ENCODE measurements at places on chromosomes 16 and 17.
A peak's percentile ranks its signal among the peaks of the same experiment; 100 is the strongest.

DNA sequence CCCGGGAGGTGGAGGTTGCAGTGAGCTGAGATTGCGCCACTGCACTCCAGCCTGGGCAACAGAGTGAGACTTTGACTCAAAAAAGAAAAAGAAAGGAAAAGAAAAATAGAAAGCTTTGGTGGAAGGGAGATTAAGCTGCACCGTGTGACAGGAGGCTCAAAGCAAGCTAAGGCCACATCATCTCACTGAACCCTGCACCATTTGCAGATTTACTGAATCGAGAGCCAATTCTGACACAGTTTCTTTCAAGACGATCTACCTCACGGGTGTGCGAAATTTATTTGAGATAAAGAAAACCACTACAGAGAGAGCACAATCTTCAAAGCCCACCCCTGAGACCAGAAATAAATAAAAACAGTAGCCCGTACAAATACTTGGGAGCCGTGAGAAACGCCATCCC lies 49.6 kb downstream of the RTN4RL1 start:
- no peak for DNase-seq

DNA sequence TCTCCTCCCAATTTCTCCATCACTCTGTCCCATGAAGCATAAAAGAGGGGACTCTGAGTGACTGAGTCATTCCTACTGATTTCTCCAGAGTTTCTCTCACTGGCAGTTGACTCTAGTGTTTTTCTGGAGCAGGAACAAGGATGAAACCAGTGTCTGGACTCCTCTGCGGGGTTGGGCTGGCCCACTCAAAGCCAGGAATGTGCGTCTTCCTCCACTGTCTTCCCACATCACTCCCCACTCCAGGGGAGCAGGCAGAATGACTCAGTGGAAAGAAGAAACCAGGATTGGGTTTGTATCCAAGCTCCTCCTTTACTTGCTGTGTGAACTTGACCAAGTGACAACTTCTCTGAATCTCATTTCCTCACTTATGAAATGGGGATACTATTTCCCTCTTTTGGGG lies 497.5 kb upstream of the SALL1 start:
- DNase-seq = no peak

- DNase-seq = no peak
These were observed 48.3 kb upstream of the AXIN2 start for GRCh38 chr17:65609749-65610148.

GRCh38 chr17:57086069-57086930 lies 1.3 kb downstream of the AKAP1 start:
- DNase-seq = no peak

DNA sequence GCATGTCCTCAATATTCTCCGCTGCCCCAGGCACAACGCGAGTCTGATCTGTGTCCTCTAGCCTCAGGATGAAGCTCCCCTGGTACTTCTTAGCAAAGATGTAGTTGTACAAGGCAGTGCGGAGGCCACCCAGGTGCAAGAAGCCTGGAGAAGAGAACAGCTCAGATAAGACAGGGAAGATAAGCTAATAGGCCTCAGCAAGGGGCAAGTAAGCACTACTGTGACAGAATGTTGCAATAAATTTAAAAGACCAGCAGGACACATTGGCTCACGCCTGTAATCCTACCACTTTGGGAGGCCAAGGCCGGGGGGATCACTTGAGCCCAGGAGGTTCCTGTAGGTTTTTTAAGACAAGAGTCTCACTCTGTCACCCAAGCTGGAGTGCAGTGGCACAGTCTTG lies 5.0 kb downstream of the EARS2 start:
- DNase-seq = no peak

DNA sequence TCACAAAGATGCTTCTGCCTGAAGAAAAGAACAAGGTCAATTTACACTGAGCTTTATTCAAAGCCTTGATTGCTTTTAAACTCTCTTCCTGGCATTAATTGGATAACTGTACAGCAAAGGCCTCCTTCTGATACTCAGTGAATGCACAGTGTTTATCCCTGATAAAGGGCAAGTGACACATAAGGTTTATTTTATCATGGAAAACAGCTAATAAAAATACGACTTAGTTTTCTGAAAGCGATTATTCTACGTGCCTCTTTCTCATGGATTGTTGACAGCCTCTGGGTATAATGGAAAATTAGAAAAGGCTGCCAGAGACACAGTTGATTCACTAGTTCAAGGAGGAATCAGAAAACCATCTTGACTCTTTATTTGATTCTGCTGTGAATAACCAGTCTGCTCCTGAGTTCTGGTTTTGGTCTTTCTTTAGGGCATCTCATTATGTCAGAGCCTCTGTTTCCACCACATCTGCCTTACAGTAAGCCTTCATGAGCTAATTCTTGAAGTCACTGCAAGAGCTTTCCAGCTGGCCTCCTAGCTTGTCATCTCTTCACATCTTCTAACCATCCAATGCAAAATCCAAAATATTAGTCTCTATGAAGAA lies 212.9 kb downstream of the CNTNAP4 start:
- DNase-seq = no peak

DNA sequence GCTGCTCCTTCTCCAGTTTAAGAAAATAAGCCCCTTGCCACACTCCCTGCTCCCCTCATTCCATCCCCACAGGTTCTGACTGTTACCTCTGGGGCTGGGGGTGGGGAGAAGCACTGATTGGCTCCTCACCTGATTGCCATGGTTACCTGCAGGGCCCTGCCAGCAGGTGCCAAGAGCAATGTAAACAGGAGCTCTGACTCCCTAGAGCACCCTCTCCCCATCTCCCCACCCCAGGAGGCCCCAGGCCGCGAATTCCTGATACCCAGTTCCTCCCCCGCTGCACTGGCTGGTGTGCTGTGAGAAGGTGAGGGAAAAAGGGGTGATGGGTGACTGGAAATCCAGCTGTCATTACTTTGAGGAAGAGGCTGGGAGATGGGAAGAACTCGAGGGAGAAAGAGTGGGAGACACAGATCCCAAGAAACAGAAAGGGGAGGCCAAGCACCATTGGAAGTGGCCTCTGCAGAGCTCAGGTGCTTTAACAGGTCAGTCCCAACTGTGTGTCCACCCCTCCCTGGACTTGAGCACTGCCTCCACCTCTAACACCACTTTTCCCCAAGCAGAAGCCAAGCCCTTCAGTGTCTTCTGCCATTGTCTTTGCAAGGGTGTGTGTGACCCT lies 4.5 kb downstream of the PCGF2 start:
- DNase-seq = no peak

DNA sequence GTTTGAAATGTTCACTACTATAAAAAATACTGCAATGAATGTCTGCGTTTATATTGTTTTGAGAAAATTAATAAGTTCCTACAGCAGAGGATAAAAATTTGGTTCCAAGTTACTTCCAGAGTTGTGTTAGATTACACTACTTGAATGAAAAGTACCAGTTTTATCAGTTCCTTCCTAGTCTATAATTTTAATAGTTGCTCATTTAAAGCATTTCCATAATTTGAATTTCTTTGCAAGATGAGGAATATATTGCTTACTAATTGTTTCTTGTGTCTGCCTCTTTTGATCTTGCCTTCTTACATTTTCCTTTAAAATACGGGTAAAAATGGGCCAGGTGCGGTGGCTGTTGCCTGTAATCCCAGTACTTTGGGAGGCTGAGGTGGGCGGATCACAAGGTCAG lies 4.0 kb downstream of the EMC6 start:
- DNase-seq = no peak

GRCh38 chr17:13297183-13297582 lies 279.4 kb upstream of the ELAC2 start:
- DNase-seq = no peak

DNA sequence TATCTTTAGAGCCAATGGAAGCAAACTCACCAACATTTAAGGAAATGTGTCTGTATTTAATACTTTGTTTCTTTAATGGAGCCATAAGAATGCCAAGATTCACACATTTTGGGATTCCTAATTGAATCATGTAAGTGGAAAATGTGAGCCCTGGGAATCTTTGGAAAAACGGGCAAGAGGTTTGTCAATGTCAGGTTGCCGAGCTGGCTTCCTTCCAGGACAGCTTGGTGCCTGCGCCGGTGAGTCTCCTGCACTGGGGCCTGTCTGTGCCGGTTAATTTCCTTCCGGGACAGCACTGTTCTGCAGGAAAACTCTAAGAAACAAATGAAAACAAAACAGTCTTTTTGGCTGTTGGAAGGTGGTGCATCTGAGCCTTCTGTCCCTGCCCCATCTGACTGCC lies 210.6 kb downstream of the HAPSTR1 start:
- no peak for DNase-seq

GRCh38 chr16:4580250-4580649 lies 24.1 kb downstream of the C16orf96 start:
- no peak for DNase-seq

GRCh38 chr17:81519284-81520020 lies 6.9 kb upstream of the ACTG1 start:
- no peak for DNase-seq

GRCh38 chr17:51397361-51398127 lies 137.2 kb downstream of the UTP18 start:
- DNase-seq = peak; percentile 40

DNA sequence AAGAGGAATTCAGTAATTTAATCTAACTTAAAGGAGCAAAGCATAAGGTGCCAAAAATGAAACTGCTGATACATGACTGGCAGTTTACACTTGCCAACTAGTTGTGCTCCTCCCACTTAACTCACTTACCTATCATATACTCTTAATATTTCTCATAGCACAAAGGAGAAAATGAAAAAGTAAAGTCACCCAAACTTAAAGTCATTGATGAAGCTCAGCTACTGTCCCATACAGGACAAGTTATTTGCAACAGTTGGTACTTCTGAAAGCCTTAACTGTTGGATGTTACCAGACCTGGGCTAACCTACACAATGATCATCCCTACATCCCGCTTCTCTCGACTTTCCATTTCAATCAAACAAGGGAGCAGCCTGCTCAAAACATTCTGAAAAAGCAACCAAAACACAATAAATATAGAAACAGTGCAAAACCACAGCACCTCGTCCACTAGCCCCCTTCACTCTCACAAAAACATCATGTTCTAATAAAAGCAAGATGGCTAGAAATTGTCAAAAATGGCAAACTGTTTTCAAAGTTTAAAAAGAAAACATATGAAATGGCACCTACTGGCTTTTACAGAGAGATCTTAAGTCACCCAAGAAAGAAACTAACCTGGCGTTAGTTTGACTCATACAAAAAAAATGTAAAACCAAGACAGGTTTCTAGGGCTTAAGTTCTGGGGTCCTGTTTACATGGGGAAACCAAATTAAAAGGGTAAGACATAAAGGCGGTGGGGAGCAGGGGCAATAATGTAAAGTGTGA lies 868 bp downstream of the MED13 start:
- DNase-seq = no peak

DNA sequence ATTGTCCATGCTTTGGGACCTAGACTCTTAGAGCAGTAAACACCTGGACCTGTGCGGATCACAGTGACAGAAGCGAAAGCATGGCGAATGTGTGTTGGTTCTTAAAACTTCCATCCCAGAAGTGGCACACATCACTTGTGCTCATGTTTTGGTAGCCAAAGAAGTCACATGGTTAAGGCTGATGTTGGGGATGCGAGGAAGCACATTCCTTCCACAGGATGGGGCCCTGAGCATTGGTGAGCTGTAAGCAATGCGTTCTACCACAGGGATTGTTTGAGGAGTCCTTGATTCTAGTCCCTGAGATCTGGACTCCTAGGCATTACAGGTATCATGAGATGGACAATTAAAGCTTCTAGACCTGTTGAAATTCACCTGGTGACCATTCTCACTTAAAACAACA lies 375.9 kb downstream of the UTP18 start:
- no peak for DNase-seq

GRCh38 chr16:57379579-57379978 lies 7.3 kb downstream of the CX3CL1 start:
- no peak for DNase-seq

DNA sequence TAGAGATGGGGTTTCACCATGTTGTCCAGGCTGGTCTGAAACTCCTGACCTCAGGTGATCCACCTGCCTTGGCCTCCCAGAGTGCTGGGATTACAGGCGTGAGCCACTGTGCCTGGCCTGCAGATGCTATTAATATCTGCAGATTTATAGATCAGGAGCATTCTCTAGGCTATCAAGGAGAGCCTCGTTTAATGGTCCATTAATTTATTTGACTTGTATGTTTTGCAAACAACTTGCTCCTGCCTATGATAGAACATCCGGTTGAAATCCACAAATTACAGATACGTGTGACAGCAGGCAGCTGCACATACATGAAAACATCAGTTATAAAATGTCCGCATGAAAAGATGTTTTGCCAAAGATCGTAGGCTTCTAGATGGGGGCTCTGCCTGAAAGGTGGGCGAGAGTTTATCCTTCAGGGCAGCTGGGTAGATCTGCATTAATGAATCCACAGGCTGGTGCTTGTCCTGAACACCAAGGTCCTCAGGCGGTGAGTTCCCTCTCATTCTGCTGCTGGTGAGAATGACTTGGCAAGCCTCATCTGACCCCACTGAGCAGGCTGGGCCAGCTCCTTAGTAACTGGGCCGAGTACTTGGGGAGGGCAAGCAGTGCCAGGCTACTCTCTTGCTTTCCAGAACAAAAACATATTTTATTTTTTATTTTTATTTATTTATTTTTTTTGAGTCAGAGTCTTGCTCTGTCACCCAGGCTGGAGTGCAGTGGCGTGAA lies 37.1 kb upstream of the MGAT5B start:
- DNase-seq = no peak

GRCh38 chr17:81834831-81835267 lies at the start of gene PPP1R27:
Gene PPP1R27 (minus strand): TSS chr17:81835050. CDS start chr17:81834953, 97 bp downstream.
- no peak for DNase-seq

DNA sequence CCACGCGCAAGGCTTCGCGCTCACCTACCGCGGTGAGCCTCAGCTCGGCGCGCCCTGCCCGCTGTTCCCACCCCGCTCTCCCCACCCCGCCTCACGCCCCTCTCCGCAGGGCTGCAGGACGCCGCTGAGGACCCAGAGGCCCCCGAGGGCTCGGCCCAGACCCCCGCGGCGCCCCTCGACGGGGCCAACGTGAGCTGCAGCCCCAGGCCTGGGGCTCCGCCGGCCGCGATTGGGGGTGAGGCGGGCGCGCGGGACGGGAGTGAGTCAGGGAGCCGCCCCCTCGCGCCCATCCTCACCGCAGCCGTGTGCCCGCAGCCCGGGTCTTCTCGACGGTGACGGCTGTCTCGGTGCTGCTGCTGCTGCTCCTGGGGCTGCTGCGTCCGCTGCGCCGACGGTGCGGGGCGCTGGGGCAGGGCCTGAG lies 1.9 kb upstream of the PAQR4 start:
- no peak for DNase-seq

- DNase-seq = no peak
These were observed 33.7 kb downstream of the ENGASE start for GRCh38 chr17:79108232-79108850.

DNA sequence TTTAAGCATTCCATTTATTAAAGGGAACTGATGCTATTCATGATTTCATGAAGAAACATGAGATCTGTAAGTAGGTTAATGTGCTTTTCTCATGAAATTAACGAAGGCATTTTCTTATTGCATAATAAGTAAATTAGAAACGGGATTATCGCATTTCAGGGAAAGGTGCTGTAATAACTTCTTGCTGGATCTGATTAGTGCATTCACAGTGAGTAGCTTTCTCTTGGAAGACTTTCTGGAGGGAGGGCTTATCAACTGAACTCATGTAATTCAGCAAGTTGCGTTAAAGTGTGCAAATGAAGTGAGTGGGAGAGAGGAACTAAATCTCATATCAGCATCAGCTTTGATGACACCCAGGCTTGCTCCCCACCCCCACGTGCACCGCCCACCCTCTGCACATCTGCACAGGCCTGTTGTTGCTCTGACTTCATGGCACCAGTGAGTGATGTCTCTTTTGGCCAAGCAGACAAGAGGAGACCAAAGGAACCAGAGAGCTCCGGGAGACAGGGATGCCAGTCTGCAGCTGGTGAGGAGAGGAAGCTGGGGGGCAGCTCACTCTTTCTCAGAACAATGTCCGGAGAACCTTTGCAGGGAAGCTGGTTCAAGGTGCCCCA lies 26.3 kb upstream of the GAS7 start:
- DNase-seq = no peak

Data from HS-5 (cell line).